ENCODE measurements at places on chromosomes 2 and 18.

DNA sequence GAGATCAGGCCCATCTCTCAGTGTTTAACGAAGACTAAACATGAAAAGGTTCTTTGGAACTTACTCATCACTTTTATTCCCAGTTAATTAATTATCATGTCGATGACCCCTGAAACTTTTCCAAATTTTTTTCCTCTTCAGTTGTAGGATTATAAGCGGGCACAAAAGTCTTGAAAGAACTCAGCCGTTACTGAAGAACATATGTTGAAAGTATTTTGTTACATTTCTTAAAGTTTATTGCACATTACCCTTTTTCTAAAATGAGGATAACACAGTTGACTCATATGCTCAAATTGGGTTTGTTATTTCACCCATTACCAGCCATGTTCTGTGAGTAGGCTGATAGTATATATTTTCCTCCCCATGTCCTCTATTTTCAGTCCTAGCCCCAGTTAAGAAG lies 75.9 kb upstream of the COL3A1 start:
- no peak for DNase-seq

DNA sequence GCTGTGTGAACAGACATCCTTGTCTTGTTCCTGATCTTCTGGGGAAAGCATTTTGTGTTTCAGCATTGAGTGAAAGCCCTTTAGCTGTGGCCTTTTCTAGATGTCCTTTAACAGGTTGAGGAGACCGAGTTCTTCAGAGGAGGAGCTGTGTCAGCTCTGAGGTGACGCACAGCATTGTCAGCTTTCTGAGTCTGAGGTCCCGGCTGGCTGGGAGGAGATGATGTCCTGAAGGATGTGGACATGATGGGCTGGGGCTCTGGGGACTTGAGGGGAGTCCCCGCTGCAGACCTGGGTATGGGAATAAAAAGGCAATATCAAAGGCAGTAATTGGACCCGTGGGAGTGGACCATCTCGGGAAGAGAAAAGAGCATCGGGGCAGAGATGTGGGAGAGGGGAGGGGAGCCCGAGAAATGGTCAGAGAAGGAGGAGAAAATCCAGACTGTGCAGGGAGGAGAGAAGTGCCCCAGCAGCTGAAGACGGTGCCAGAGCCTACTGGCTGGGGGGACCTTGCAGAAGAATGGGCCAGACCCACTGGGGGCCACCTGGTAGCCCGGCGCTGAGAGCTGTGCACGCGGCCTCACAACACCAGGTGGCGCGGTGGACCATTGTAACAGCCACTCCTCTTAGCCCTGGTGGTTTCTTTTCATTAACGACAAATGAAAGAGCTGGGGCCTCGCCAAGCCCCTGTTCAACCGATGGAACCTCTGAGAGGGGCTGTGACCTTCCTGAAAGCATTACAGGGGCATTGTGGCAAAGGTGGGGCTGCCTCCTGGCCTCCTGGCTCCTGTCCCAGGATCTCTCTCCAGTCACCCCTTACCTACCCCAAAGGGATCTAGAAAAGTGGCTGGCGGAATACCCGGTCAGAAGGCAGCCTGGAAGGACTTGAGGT lies 61.6 kb downstream of the ST3GAL5 start:
- peak; percentile 85 for DNase-seq

DNA sequence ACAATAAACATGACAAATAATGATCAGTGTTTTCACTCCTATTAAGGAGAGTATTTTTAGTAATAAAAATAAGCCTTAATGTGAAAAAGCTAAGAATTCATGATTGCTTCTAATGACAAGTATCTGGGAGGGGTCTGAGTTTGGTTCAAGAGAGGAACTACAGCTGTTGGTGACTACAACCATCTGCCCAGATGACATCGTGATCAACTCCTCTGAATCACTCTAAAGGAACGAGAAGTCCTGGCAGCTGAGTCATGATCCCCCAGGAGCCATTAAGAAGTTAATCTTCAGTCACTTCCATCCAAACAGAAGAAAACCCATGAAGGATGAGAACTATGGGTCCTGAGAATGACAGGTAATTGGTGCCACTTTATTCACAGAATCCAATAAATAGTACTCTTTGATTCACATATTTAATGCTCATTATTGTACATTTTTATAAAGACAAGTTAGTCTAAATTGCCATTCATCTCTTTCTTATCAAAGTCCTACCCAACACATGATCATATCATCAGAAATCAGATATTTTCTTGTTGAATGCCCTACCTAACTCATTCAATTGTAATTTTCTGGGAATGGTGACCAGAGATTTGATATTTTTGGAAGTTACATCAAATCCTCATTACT lies 6.8 kb downstream of the TFPI start:
- DNase-seq = peak; percentile 92

GRCh38 chr2:42169874-42170521 lies 845 bp downstream of the EML4 start:
- DNase-seq = no peak

GRCh38 chr2:44242904-44243303 lies 32.4 kb upstream of the SLC3A1 start:
- DNase-seq = no peak

DNA sequence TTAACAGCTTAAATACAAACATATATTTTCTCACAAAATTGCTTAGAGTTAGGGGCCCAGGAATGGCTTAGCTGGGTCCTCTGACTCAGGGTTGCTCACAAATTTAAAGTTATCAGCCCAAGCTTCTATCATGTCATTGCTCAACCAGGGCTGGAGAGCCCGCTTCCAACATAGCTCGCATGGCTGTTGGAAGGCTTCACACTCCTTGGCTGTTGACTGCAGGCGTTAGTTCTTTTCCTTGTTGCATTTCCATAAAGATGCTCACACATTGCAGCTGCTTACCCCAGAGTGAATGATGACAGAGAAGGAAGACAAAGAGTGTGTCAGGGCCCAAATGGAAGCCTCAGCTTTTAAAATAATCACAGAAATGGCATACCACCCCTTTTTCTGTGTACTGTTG lies 62.9 kb upstream of the TFPI start:
- no peak for DNase-seq

DNA sequence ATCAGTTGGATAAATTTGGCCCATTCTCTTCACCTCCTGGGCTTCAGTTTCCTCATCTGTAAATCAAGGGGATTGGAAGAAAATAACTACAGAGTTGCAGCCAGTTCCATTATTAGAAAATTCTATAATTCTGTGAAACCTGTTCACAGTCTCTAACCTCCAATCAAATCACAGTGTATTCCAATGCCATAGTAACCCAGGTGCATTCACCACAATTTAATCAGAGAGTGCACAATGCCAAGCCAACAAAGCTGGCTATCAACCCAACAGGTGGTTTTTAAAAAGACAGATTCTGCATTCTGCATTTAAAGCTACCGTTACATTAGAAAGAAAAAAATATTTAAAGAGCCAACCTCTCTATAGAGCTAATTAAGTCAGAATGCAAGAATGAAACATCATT lies 308.6 kb downstream of the RNF144A start:
- DNase-seq = no peak

- DNase-seq = no peak
Measured at GRCh38 chr2:111965062-111965461, 66.7 kb downstream of the MERTK start.

GRCh38 chr2:43438342-43438741 lies 157.5 kb downstream of the THADA start:
- no peak for DNase-seq

- DNase-seq = no peak
Measured at GRCh38 chr2:68157002-68157401, 686 bp upstream of the PNO1 start.

DNA sequence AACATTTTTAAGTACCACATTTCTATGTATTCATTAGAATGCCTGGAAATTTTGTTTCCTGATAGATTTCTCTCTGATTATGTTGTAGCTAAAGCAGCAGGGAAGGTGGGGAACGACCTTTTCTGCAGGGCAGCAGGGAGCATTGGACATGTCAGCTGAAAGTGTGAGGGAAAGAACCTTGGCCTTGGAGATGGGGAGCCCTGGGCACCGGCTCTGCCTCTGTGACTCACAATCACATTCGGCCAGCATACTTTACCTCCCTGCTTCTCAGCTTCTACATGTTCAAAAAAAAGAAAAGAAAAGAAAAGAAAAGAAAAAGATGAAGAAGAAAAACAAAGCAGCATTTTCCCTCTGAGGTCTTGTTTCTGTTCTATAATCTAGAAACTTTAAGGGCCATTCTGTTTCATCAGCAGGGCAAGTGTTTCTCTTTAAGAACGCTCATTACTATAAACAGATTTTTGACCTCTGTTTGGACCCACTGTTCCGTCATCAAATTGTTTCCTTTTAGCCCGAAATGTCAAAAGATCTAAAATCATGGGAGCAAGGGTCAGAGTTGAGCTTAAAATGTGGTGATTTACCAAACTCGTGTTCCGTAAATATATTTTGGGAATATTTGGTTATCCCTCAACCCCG lies 27.9 kb downstream of the SETBP1 start:
- no peak for DNase-seq

GRCh38 chr18:25251068-25251467 lies 100.9 kb downstream of the ZNF521 start:
- DNase-seq = no peak

- peak; percentile 85 for DNase-seq
Measured at GRCh38 chr2:100818606-100819369, 1.2 kb upstream of the NPAS2 start.

- DNase-seq = peak; percentile 48
Measured at GRCh38 chr2:20148923-20149702, 75.8 kb downstream of the SDC1 start.

DNA sequence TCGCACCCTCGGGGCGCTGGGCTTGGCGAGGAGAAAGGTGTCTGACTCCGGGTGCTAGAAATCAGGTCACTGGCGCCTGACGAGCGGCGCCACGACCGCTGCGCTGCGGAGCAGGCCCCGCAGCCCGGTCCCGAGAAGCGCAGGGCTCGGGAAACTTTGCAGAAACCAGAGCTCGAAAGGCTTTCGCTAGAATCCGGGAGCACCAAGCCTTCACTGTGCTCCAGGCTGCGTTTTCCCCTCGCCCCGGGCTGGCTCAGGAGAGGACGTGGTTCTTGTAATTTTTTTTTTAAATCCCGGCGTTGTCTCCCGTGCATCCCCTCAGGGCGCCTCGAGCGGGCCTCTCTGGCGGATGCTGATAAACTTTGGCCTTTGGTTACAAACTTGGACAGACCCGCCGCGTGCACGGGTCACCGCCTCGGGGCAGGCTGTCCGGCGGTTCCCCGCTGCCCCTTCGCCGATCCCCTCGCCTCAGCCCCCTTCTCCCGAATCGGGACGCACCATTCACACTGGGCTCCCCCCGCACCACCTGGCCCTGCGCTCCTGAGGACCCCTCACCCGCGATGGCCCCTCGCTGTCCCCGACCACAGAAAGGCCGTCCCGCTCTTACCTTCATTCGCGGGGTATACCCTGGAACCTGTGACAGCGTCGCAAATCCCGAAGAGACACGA lies 419 bp downstream of the EPHA4 start:
- peak; percentile 76 for DNase-seq

DNA sequence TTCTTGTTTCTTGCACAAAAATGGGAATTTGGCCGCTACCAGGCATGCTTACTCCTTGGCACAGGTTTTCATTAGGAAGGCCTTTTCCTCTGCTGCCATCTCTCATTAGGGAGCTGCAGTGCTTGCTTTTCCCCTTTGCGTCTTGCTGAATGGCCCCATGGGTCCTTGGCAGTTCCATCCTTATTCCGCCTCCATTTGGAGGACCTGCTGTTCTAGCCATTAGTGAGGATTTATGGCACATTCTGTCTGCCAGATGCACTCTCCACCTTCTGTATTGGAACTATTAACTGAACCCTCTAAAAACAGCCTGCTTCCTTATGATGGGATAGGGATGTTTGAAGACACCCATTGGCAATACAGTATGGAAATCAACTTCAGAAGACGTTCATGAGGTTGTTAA lies 103.5 kb upstream of the NOSTRIN start:
- DNase-seq = no peak

DNA sequence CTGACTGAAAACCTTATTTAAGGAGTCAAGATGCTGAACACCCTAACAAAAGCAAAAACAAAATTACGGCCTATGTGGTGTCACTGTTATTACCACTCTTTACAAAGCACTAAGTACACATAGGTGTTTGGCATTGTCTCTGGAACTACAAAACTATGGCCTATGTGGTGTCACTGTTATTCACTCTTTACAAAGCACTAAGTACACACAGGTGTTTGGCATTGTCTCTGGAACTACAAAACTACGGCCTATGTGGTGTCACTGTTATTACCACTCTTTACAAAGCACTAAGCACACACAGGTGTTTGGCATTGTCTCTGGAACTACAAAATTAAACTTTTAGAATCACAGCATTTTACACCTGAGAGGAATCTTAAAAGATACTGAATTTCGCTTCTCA lies 47.4 kb downstream of the SLC35F5 start:
- DNase-seq = no peak

GRCh38 chr2:34306745-34307144 lies 707.6 kb upstream of the FAM98A start:
- no peak for DNase-seq

All from islet precursor cell (in vitro differentiated cells).